ENCODE measurements at places on chromosomes 6 and 20.

DNA sequence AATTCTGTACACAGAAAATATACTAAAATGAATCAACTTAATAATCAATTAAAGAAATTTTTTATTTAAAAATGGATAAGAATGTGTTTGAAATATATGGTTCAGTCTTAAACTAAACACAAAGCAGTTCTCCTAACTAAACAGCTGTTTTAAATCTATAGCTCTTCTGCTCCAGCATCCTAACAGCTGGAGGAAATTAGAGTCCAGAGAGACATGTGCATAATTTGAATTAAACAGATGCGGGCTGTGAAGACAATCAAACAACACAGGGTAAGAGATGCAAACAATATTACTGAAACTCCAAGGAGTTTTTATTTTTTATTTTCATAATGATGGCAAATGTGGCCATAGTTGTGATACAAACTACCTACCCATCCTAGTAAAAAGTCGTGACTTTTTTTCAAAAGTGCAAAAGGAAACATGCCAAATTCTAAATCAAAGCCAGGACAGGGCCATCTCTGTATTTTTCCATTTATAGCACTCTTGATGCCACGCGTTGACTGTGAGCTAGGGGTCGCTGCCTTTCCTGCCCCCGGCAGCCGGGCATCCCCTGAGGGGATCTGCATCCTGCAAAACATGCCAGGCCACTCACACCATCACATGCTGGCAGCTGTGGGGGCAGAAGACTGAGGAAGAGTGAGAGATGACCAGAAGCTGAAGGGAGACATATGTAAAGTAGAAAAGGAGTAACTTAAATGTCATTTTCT lies 310.6 kb downstream of the PRKN start:
- DNase-seq, result no peak

GRCh38 chr6:73481969-73482368 lies 20.4 kb downstream of the MTO1 start:
- DNase-seq, result no peak

DNA sequence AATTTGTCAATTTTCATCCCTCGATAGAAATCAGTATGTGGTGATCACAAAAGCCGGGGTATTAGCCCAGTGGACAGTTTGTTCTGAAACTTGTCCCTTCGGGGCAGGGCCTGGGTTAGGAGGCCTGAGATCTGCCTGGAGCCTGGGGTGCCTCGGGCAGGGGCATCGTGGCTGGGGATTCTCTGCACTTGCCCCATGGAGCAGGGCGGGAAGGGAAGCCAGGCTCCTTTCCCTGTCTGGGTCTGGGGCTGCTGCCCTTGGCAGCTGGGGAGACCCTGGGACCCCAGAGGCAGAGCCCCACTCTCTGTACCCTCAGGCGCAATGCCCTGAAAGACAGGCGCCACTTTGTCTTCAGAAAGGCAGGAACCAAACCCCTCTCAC lies 27.4 kb downstream of the NTSR1 start:
- DNase-seq, result no peak

- DNase-seq, result no peak
Measured at GRCh38 chr6:19848465-19849029, 11.4 kb downstream of the ID4 start.

- no peak for DNase-seq
Measured at GRCh38 chr6:126300735-126301134, 39.2 kb upstream of the CENPW start.

DNA sequence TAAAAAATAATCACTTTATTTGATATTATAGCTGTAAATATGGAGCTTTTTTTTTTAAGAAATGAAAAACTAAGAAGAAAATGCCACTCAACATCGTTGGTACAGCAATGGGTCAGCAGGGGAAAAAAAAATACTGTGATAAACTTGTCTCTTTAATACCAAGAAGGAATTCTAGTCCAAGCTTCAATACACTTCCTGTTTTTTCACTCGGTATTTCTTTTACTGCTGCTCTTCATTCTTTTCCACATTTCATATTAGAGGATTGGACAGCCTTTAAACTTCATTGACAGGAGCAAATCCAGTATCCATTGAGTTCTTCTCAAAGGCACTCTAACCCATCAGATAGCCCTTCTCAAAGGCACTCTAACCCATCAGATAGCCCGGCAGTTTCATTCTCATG lies 22.2 kb upstream of the EZR start:
- DNase-seq, result no peak

- no peak for DNase-seq
Measured at GRCh38 chr6:18680842-18681241, 293.7 kb downstream of the RNF144B start.

GRCh38 chr6:52125139-52125538 lies 37.7 kb upstream of the PKHD1 start:
- DNase-seq, result no peak

DNA sequence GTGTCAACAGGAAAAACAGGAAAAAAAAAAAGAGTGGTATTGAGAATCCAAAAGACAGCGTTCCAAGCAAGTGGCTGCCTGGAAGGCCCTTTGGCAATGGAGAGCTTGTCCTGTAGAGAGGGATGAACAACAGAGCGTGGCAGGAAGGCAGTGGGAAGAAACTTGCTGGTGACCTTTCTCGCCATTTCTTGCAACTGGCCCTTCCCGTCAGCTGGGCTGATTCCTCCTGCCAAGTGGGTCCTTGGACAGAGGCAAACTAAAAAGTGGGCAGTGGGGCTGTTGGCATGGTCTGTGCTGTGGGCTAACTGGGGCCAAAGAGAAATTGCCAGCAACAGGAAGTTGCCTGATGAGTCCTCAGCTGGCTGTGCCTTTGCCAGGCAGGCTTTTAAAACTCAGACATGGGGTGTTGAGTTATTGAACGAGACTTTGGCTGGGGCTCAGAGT lies 43.9 kb upstream of the CLDN20 start:
- no peak for DNase-seq

DNA sequence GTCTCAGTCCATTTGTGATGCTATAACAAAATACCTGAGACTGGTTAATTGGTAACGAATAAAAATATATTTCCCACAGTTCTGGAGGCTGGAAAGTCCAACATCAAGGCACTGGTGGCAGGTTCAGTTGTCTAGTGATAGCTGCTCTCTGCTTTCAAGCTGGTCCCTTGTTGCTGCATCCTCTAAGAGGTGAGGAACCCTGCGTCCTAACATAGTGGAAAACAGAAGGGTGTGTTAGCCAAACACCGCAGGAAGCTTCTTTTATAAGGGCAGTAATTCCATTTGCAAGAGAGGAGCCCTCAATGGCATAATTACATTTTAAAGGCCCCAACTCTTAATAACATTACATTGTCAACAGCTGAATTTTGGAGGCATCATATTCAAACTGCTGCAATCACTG lies 372.7 kb downstream of the ADGRB3 start:
- no peak for DNase-seq

- DNase-seq, result peak; percentile 66
Measured at GRCh38 chr6:1082285-1082935, 229.5 kb upstream of the FOXQ1 start.

GRCh38 chr6:19834858-19835257 lies 2.3 kb upstream of the ID4 start:
- no peak for DNase-seq

DNA sequence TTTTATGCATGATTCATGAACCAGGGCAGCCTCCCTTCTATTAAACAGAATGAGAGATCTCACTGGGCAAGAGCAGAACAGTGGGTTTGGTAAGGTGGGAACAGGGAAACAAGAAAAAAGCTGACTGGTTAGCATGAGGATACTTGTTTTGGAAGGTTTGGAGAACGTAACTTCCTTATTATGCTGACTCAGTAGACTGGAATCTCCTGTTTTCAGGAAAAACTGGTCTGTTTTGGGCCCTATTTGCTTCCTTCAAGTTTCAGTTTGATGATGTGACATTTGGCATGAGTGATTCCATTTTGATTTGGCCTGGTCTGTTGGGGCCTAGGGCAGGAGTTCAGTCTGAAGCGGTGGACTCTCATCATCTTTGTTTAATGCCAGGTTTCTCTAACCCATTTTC lies 172.0 kb downstream of the MYLK4 start:
- DNase-seq, result no peak

DNA sequence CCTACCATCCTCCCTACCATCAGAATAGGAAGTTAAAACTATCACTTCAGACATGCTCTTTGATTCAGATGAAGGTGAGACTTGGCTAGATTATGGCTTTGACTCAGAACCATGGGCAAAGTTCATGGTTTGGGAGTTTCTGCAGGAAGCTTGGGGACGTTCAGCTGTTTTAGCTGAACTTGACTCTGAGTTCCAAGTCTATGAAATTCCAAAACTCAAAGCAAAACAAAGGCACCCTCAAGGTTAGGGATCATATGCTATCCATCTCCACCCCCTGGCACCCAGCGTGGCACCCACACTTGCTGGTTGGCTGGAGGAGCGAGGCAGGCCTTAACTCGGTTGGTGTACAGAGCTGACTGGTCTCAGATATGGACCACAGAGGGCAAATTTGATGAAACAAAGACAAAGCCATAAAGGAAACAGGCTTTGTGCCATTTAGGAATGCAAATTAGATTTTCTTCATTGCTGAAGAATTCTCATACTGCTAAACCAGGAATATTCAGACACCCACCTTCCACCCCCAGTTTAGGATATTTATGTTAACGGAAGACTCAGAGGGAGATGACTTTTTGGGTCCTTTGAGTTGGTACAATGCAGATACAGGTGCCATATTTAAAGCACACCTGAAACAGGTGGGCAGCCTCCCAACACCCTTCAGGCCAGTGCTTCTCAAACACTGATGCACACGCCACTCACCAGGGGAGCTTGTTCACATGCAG lies 88.4 kb upstream of the SLC22A16 start:
- no peak for DNase-seq

DNA sequence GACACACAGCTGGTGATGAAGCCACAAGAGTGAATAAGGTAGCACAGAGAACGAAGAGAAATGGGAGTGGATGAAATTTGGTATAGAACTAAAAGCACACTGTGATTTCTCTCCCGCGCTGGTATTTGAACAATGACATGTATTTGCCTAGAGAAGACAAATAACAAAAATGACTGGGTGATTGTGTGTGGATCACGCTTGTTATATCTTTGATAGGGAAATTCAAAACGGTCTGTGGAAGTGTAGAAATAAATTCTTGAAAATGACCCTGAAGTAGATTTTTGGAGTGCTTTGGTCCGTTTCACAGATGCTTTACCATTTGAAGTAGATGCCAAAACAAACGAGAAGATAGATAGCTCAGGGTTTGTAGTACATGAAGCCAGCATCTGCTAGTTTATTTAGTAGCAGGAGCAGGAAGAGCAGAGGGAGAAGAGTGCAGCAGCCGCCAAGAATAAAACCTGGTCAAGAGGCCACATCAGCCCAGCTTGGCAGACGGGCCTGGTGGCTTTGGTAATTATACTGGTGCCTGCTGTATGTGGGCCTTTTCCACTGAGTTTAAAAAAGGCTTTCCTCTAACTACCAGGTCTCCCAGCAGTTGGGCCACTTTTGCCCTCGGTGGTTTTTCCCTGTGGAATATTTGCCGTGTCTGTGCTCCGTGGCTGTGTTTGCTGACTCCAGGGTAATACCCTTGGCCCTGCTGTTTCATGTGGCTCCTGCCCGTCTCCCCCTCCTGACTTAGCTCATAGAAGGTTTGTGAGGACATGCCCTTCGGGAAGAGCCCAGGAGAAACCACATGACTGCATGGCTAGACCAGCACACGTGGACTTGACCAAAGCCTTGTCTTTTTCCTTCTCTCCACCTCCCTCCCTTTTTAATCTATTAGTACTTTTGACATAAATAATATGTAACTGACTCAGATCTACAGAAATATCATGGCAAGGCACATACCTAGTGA lies 294.0 kb downstream of the SOX4 start:
- no peak for DNase-seq

DNA sequence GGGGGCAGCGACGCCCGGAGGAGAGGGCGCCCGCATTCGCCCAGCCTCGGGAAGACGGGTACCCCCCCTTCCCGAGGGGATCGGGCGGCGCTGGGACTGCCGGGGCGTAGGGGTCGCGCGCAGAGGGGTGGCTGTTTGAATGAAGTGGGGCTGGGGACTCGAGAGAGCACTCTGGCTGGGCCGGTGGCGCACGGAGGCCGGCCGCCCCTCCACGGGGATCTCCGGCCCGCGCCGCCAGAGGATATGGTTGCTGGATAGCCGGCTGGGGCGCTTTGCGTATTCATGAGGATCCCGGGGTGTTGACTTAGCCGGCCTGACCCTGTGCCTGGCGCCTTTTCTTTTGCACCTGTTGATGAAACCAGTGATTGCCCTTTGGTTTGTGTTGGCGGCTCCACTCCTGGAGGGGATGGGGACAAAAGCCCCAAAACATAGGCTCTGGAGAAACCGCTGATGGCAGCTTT lies 469 bp downstream of the SYNJ2 start:
- no peak for DNase-seq

DNA sequence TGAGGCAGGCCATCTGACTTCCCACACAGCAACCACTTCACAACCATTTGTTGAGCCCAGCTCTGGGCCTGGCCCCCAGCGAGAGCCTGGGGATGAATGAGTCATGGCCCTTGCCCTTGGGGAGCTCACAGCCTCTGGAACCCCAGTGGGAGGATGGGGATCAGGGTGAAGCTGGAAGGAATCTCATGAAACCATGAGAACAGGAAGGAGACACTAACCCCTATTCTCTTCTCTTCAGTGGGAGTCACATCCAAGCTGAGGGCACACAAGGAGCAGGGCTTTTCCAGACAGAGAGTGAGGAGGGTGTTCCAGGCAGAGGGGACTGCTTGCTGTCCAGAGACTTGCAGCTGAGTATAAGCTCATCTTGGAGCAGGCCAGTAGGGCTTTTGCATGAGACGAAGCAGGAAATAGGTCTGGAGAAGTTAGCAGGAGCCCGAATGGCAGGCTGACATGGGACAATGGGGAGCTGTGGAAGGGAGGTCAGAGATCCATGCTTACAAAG lies 7.5 kb downstream of the FOXS1 start:
- DNase-seq, result no peak

DNA sequence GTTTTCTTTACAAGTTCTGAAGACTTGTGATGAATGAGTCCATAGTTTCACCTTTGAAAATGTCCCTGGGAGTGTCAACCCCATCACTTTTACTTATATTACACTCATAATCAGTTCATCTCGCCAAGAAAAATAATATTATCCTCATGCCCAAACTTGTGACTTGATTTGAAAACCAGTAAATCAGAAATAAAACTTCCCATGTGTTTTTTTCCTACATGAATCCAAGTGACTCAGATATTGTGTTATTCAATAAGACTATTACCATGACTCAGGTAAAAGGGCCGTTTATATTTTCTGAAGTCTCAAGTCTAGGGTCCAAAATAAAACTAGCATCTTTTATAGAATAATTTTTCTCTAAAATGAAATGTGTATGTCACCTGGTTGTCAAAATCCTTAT lies 15.8 kb upstream of the CYP24A1 start:
- DNase-seq, result no peak

DNA sequence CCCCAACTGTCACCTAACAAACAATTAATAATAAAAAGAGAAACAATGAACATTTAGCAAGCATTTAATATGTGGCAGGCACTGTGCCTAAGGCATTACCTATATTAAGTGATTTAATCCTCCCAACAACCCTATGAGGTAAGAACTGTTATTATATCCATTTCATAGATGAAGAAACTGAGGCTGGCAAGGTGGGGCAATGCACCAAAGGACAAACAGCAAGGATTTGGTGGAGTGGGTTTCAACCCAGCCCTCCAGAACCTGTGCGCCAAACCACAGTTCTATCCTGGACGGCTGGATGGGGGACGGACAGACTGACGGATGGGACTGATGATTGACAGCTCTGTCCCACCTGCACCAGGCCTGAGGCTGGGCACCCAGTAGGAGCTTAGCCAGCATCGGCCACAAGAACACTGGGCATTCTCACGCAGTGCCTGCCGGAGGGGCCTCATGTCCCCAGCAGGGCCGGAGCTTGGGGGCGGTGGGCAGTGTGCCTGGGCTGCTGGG lies 24.6 kb downstream of the NOL4L start:
- DNase-seq, result no peak

GRCh38 chr6:130888246-130888645 lies 61.0 kb downstream of the SMLR1 start:
- DNase-seq, result no peak

GRCh38 chr6:116327803-116328527 lies 42.8 kb upstream of the DSE start:
- no peak for DNase-seq

Data from HS-27A (cell line).